Activated naive CD4-positive, alpha-beta T cell treated with anti-CD3 and anti-CD28 coated beads, Interleukin-2, amount 50 U/mL, for 16 hours (primary cell): ENCODE measurements at places on chromosomes 7 and 10.

GRCh38 chr7:11420049-11420448 is 411.9 kb downstream of the THSD7A start:
- DNase-seq = no peak

- DNase-seq = no peak
Observed at GRCh38 chr7:128202287-128202957, 38.7 kb upstream of the LEP start.

- DNase-seq = no peak
Observed at GRCh38 chr7:138948403-138948802, 32.8 kb downstream of the KIAA1549 start.

- no peak for DNase-seq
Observed at GRCh38 chr7:132475669-132476116, 100.6 kb downstream of the PLXNA4 start.

GRCh38 chr10:6530966-6531365 is 49.1 kb downstream of the PRKCQ start:
- no peak for DNase-seq

DNA sequence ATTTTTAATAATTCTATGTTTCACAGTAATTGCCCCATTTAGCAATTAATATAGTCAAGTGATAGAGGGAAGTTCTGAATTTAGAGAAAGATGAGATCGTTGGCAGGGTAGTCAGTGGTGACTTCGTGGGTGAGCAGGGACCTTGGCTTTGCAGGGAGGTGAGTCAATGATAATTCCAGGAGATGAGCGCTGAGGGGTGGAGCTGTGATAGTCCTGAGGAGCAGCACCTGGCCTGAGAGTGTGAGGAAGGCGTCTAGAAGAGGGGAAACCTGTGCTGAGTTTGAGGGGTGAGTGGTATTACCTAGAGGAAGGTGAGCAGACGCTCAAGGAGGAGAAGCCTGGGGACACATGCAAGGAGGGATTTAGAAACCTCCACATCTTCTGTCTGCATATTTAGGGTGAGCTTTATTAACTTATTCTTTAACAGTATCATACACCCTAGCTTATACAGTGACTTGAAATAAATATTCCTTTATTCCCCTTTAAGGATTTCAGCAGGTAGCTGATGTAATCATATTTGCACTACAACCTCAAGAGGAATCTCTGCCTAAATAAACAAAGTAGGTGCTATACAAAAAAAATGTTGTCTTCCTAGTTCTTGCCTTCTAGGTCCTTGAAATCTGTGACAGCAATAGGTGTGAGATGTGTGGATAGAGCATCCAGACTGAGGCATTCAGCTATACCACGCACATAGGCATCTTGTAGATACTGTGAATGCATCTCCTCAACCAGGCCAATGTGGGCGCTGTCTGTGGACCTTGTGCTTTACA is 2.1 kb upstream of the TRIL start:
- no peak for DNase-seq

DNA sequence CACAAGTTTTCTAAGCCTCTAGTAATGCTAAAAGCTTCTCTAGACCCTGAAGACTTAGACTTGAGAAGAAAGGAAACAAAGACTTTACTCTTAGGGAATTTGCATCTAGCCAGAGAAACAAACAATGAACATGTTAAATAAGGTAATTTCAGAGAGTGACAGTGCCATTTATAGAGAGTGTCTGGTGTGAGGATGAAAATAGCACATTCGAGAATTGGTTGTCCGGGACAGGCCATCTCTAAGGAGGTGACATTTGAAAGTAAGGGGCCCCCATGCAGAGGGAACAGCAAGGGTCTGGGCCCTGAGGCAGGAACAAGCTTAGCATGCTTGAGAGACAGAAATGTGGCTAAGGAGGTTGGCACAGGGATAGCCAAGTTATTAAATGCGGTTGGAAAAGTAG is 48.1 kb downstream of the ADAM22 start:
- no peak for DNase-seq

DNA sequence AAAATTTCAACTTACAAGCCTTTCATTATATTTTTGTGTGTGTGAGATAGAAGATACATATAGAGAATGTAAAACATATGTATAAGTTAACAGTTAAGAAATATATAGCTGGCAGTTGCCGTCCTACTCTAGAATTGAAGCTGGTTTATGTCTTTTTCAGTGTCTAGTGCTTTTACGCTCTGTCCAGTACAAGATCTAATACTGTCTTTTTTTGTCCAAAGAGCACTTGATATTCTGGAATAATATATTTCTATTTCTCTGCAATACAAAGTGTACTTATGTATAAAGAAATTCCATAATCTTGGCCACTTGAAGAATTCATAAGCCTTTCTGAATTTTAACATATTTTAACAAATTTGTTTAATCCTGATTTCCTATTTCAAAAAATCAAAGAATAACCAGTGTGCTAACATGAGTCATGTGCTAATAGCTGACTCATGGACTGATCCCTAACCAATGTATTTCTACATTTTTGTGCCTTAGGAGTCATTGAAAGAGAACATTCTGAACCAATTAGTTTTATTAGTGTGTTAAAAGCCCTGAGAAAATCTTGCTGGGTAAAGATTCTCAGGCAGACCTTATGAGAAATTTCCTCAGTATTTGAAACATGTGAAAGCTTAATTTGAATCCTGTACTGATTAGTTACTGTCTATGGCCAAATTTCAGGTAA is 73.2 kb upstream of the CCAR1 start:
- no peak for DNase-seq

- DNase-seq = peak; percentile 77
Observed at GRCh38 chr10:3067118-3067858, at the start of gene PFKP. TSS of gene PFKP (plus strand) at chr10:3067548. CDS start at chr10:3067596, 48 bp downstream.

GRCh38 chr10:118210276-118210675 is 131.8 kb downstream of the FAM204A start:
- no peak for DNase-seq

DNA sequence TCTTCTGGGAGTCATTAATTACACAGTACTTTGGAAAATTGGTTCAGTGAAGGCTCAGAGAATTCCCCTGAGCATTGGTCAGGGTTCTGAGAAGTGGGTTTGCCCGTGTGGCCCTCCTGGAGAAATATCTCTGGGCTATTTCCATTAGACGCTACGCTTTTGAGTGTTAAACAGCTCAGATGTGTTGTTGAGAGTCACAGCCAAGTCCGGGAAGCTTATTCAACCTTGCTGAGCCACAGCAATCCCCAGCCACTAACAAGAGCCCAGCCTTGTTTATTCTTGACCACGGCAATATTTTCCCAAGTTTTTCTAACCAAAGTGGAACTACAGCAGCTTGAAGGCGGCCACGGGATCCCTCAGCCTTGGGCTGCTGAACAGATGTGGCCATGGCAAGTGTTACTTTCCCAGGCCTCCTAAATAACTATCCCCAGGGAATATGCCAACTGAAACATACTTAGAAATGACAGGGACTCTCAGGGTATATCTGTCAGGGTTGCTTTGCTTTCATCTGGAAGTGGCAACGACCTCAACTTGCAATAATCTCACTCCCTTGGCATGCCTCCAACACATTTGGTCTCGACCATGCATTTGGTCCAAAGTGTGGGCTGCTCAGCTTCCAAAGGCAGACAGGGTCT is 214.7 kb downstream of the EMX2 start:
- DNase-seq = no peak
